Stomach (tissue), 19 donors: ENCODE measurements at places on chromosomes 7 and 10. TPM values are rescaled to one million over a fixed set of nuclear protein-coding genes. Genes with fewer than 3 reads are reported as not detected.
A peak's percentile ranks its signal among the peaks of the same experiment; 100 is the strongest.

The ADIRF gene
- 75.9 TPM for total RNA-seq

The ITGB8 gene
- 27.5 TPM for total RNA-seq

The CXCL12 gene
- total RNA-seq: 5.8 TPM

The GRID1 gene
- not detected for total RNA-seq

The TRPV5 gene
- total RNA-seq: not detected

The SGPL1 gene
- 1.2 TPM for total RNA-seq

The TLX1 gene
- not detected for total RNA-seq

The CPVL gene
- 24.3 TPM for total RNA-seq

The SMARCD3 gene
- 13.4 TPM for total RNA-seq

The KLLN gene
- total RNA-seq: not detected

- peaks cover 12% of the 10 kb centered on the region for H3K4me1 ChIP-seq
- no peak for DNase-seq
- H3K27ac ChIP-seq: no peak overlapping the region
These were observed 15.8 kb upstream of the ADAMTS14 start for GRCh38 chr10:70656489-70656888.

DNA sequence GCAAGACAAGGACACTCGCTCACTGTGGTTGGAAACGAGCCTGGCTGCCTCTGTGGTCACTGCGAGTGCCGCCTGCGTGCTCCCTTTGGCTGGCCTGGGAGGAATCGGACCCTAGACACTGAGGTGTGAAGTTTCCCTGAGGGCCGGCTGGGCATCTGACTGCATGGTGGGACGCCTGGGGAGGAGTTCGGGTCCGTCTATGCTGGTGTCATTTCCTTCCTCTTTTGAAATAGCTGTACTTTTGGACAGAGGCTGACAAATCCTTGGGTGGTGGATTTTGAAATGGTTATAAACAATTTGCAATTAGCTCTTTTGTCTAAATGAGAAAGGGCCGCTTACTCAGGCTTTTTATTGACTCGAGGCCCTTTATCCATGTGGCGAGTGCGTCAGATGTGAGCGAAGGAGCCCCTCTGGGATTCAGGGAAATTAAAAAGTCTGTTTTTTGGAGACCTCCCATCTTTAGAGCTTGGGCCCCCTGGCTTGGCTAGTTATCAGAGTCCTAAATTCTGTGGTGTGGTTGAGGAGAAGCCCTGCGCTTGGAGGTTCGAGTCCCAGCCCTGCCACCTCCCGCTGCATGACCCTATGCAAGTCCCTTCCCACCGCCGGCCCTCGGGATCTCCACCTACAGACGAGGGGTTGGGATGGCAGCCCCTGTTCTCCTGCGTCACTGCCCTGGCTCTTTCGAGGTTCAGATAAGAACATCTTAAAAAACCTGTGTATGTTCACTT is 147.1 kb downstream of the RGS10 start:
- no peaks in the 10 kb centered on the region for H3K4me1 ChIP-seq
- H3K36me3 ChIP-seq: peaks cover 6% of the 10 kb centered on the region
- no peaks in the 10 kb centered on the region for H3K27me3 ChIP-seq

DNA sequence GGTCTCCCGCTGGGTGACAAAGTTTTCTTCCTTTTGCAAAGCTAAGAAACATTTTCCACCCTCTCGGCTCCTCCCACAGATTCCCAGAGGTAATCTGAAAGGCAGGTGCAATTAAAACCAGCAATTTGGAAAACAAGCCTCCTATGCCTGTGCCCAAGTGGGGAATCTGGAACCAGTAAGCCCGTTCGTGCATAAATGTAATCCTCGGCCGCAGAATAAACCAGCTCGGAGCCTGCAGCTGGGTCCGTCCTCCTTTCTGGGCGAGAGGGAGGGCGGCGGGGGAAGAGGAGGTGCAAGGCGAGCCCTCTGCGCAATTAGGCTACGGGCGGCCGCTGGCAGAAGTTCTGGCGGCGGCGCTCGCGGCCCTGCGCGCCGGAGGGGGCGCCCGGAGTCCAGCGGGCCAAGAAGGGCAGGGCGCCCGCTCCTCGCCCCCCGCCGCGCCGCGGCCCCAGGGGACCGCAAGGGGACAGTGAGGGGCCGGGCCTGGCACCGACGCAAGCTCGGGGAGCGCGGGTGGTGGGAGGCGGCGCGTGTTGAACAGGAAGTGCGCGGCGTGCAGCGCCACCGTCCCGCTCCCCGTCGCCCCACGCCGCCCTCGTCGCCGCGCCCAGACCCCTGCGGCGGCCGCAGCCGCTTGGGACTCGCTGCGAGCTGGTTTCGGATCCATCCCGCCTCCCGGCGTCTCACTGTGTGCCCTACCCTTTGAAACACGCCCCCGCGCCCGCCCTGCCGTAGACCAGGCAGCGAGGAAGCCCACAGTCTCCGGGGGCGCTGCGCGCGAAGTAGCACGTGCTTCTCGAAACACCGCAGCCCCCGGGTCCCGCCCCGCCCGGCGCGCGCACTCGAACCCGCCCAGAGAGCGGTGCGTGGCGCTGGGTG is at the start of gene PRKAG2:
TSS of gene PRKAG2 (minus strand) at position 217 of the 879 bp plus-strand sequence. CDS start 495 bp downstream, outside the sequence.
- H3K4me3 ChIP-seq: peak within 1 kb of the TSS; percentile 80
- H3K27me3 ChIP-seq: no peaks in the 10 kb centered on the region
- peak; percentile 88 for DNase-seq
- H3K4me1 ChIP-seq: peaks cover 15% of the 10 kb centered on the region
- peak within 1 kb of the TSS; percentile 98 for H3K27ac ChIP-seq
- no peaks in the 10 kb centered on the region for H3K36me3 ChIP-seq

GRCh38 chr10:51694086-51694768 is 5.2 kb downstream of the CSTF2T start:
- no peak overlapping the region for H3K4me3 ChIP-seq
- DNase-seq: no peak
- H3K36me3 ChIP-seq: peaks cover 8% of the 10 kb centered on the region
- H3K27me3 ChIP-seq: no peaks in the 10 kb centered on the region
- peaks cover 54% of the 10 kb centered on the region for H3K4me1 ChIP-seq
- H3K27ac ChIP-seq: no peak overlapping the region

DNA sequence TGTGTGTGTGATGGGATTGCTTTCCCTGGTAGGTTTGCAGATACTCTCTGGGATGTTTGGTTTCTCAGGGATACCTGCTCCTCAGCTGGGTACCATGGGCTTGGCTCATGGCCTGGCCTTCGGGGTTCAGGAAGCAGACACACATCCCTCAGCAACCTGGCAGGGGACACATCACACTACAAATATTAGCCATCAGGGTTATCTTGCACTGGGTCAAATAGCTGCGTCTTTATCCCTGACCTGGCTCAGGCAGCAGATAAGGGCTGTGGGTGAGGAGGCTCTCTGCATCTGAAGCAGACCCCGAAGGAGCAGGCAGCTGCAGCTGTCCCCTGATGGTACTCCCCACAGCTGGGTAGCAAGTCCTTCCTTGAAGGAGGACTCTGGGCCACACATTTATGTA is 25.7 kb upstream of the CDHR3 start:
- no peak overlapping the region for H3K4me3 ChIP-seq
- H3K4me1 ChIP-seq: peaks cover 28% of the 10 kb centered on the region
- no peaks in the 10 kb centered on the region for H3K36me3 ChIP-seq
- no peaks in the 10 kb centered on the region for H3K27me3 ChIP-seq

DNA sequence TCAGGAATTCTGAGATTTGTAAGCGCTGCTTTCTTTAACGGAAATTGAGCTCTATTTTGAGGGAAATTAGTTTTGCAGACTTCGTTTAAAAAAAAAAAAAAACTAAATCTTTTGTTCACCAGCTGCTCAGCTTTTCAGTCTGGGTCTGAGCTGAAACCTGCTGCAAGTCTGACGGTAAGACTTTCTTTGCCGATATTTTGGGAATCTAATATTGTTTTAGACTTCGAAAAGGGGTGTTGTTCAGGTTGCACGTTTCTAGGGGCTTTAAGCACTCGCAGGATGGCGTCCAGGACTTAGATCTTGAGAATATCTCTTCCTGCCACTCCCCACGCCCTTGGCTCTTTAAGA is 1.8 kb upstream of the MEOX2 start:
- H3K36me3 ChIP-seq: no peaks in the 10 kb centered on the region
- peaks cover 34% of the 10 kb centered on the region for H3K27me3 ChIP-seq
- no peak overlapping the region for H3K4me3 ChIP-seq
- H3K27ac ChIP-seq: no peak overlapping the region

DNA sequence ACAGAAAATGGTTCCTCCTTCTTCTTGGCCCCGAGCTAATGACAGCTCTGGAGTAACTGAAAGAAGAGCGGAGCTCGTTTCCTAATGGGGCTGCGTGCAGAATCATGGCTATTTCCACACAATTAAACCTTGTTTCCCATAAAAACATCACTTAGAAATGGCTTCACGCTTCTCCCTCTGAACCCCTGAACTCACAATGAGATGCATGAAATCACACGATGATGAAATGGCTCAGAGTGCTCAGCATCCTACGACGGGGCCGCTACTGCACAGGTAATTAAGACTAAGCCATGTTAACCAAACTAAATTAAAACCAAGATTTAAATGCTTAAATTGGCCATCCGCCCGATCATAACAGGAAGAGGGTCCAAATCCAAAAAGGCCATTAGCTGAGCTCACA is 80.0 kb upstream of the DNAAF5 start:
- H3K4me1 ChIP-seq: no peaks in the 10 kb centered on the region
- no peak for DNase-seq
- H3K27ac ChIP-seq: no peak overlapping the region
- H3K27me3 ChIP-seq: no peaks in the 10 kb centered on the region

GRCh38 chr7:45910855-45911254 is 10.2 kb downstream of the IGFBP3 start:
- H3K36me3 ChIP-seq: peaks cover 10% of the 10 kb centered on the region
- no peak overlapping the region for H3K27ac ChIP-seq
- no peak overlapping the region for H3K4me3 ChIP-seq
- no peaks in the 10 kb centered on the region for H3K27me3 ChIP-seq

DNA sequence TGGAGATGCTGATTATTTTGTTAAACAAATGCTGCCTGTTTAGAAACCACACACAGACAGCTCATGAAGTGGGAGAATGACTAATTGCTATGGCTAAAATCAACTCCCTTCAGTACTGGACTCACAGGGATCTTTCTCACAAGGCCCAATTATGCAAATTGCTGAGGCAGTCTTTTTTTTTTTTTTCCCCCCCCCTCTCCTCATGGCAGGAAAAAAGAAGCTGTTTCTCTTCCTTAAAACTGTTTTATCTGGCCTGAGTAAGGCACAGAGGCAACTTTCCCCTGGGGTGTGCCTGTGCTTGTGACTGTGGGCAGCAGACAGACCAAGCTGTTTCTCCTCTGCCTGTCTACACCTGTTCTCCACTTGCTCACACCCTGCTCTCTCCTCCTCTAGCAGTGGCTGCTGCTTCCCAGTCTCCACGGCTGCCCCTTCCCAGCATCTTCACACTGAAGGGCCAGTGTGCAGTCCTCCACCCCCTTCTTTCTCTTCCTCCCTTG is 65.4 kb upstream of the STEAP1B start:
- H3K36me3 ChIP-seq: no peaks in the 10 kb centered on the region
- DNase-seq: no peak
- peaks cover 16% of the 10 kb centered on the region for H3K4me1 ChIP-seq
- H3K4me3 ChIP-seq: no peak overlapping the region

DNA sequence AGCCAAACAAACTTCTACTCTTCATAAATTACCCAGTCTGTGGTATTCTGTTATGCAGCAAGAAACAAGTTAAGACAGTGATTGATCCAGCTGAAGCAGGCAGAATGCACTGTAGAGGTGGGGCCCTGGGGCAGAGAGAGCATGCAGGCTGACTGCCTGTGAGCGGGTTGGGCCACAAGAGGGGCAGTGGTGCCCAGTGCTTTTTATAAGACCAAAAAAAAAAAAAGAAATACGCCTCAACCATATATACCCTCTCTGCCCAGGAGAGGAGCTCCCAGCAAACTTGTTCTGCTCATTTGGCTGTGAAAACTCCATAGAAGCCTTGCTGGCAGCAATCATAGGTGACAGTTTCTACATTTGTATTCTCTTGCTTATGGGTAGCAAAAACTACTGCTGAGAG is 104.7 kb downstream of the SORBS1 start:
- no peak overlapping the region for H3K4me3 ChIP-seq
- H3K36me3 ChIP-seq: no peaks in the 10 kb centered on the region
- H3K27ac ChIP-seq: peak overlapping the region; percentile 95
- H3K27me3 ChIP-seq: no peaks in the 10 kb centered on the region

GRCh38 chr10:69400936-69401335 is 15.8 kb downstream of the TACR2 start:
- no peak overlapping the region for H3K4me3 ChIP-seq
- peaks cover 36% of the 10 kb centered on the region for H3K4me1 ChIP-seq
- no peak for DNase-seq
- H3K36me3 ChIP-seq: peaks cover 82% of the 10 kb centered on the region
